ENCODE measurements at places on chromosomes 12 and 14.
A peak's percentile ranks its signal among the peaks of the same experiment; 100 is the strongest.

DNA sequence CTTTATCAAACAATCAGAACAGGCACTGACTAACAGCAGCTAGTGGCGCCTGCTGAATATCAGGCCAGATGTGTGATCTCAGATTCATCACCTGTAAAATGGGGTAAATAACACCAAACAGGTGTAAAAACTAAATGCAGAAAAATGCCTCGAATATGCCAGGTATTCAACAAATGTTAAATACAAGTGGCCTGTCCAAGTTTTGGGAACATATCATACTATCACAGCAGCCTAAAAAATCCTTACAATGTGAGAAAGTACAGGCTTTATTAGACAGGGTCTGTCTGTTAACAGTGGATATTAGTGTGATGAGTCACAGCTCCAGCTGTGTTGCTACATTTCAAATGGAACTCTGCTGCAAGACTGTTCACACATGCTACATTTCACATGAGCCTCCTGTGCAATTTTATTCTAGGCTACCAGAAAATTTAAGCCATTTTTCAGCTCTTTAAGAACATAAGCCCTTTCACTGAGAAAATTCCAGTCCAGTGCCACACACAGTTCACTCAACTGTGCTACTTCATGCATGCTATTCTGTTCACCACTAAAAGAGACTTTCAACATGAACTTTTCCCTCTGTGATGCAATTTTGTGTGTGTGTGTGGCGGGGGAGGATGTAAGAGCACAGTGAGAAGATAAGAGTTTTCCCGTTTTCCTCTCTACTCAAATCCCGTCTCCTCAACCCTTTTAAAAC is 56.7 kb downstream of the MSRB3 start:
- peak; percentile 65 for DNase-seq

- peak; percentile 35 for DNase-seq
These were observed 844.3 kb downstream of the GALC start for GRCh38 chr14:87148655-87149054.

DNA sequence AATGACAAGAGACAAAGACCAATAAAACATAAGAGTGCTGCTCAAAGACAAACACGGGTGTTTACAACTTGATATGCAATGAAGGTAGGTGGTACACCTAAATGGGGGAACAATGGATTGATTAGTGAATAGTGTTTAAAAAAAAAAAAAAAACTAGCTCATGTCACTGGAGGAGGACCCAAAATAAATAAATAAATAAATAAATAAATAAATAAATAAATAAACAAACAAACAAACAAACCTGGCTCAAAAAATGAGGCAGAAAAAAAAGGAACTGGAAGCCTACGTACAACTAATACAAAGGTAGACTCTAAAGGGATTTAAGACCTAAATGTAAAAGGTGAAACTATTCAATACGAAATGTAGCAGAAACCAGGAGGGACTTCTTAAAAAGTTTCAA is 18.6 kb downstream of the NAP1L1 start:
- DNase-seq = no peak

DNA sequence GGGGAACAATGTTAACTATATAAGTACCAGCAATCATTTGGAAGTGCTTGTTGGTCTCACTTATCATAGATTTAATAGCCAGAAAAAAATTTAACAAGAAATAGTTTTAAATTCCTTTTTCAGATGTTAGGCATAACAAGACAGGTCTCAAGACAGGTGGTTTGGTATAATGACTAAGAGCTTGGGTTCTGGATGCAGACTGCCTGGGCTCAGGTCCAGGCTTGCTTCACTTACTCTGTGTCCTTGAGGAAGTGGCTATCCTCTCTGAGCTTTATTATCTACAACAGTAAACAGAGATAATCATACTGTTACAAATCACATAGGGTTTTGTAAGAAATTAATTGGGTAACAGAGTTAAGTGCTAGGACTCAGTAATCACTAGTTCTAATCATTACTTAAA is 338.0 kb upstream of the FLRT2 start:
- no peak for DNase-seq

DNA sequence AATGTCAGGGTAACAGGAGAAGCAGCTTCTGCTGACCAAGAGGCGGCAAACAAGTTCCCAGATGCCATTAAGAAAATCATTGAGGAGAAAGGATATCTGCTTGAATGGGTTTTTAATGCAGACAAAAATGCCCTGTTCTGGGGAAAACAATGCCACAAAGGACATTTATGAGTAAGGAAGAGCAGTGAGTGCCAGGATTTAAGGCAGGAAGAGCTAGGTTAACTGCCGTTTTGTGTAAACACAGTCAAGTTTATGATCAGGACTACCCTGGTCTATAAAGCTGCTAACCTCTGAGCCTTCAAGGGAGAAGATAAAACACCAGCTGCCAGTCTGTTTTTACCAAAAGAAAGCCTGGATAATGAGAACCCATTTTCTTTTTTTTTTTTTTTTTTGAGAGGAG is 8.5 kb downstream of the MAPKAPK5 start:
- no peak for DNase-seq

- DNase-seq = no peak
These were observed 20.8 kb upstream of the STRAP start for GRCh38 chr12:15861404-15861803.

- DNase-seq = peak; percentile 33
These were observed 4.7 kb upstream of the TUBA1C start for GRCh38 chr12:49260166-49260565.

GRCh38 chr14:50821510-50822464 is 9.2 kb downstream of the NIN start:
- no peak for DNase-seq
